SJCRH30 (cell line): ENCODE measurements at places on chromosomes 4 and X. TPM values are rescaled to one million over a fixed set of nuclear protein-coding genes. Genes with fewer than 3 reads are reported as not detected.

DNA sequence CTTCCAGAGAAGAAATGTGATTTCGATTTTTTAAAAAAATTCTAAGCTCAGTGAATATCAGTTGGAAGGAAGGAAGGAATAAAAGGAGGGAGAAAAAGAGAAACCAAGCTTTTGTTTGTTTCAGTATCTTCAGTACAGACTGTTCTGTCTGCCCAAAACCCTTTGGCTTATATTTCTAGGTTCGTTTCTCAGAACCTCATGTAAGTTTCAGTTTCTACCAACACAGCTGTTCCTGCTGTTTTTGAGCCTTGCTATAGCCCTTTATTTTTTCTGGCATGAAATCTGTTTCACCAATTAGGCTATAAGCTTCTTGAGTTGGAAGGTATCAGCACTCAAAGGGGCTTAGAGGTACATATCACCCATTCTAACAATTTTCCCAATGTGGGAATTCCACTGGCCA, 157.9 kb downstream of the GBA3 start:
- no peak overlapping the region for H3K4me3 ChIP-seq
- no peak overlapping the region for H3K27ac ChIP-seq
- 0 out of 2 replicates have a peak, but pooled peaks cover 2% of the 10 kb centered on the region for H3K27me3 ChIP-seq
- H3K4me1 ChIP-seq: no peaks in the 10 kb centered on the region

- no peaks in the 10 kb centered on the region for H3K4me1 ChIP-seq
- DNase-seq: no peak
- H3K4me3 ChIP-seq: no peak overlapping the region
- H3K36me3 ChIP-seq: no peaks in the 10 kb centered on the region
- no peaks in the 10 kb centered on the region for H3K27me3 ChIP-seq
Observed at GRCh38 chr4:73617256-73617655, 3.0 kb downstream of the RASSF6 start.

Gene HAUS3
- 25.0 and 29.1 TPM in 2 replicates for total RNA-seq

Gene ALAS2
- not detected in 2 replicates for total RNA-seq

Gene RNF212
- not detected in 2 replicates for total RNA-seq

GRCh38 chr4:18435781-18436180, 414.2 kb upstream of the LCORL start:
- H3K36me3 ChIP-seq: no peaks in the 10 kb centered on the region
- DNase-seq: no peak
- no peaks in the 10 kb centered on the region for H3K4me1 ChIP-seq
- no peaks in the 10 kb centered on the region for H3K27me3 ChIP-seq
